Bronchial smooth muscle cell (primary cell): ENCODE measurements at places on chromosomes 13 and 19. TPM values are rescaled to one million over a fixed set of nuclear protein-coding genes. Genes with fewer than 3 reads are reported as not detected.

ZNF729 gene
- not detected in 2 replicates for total RNA-seq

RASIP1 gene
- total RNA-seq: 1.4 and 1.6 TPM in 2 replicates

KCNRG gene
- total RNA-seq: 5.2 and 7.4 TPM in 2 replicates

MBNL2 gene
- total RNA-seq: 28.9 and 33.7 TPM in 2 replicates

TM9SF2 gene
- 68.8 and 99.8 TPM in 2 replicates for total RNA-seq

ZNF112 gene
- 9.3 and 9.4 TPM in 2 replicates for total RNA-seq

CEBPA gene
- total RNA-seq: 0.32 and 0.77 TPM in 2 replicates

LILRA1 gene
- not detected in 2 replicates for total RNA-seq

PSG6 gene
- not detected in 2 replicates for total RNA-seq

GPR183 gene
- total RNA-seq: not detected in 2 replicates

APC2 gene
- total RNA-seq: 0.63 and 1.1 TPM in 2 replicates

SLC25A41 gene
- 0.17 TPM in 1 of 2 replicates, not detected in the other for total RNA-seq

GRK1 gene
- not detected in 2 replicates for total RNA-seq

KIR2DL4 gene
- total RNA-seq: not detected in 2 replicates

CEACAM16 gene
- total RNA-seq: 0.09 TPM in 1 of 2 replicates, not detected in the other

CYP2A6 gene
- not detected in 2 replicates for total RNA-seq

ZNF726 gene
- 0.16 and 0.43 TPM in 2 replicates for total RNA-seq

KIR2DL3 gene
- total RNA-seq: not detected in 2 replicates

KLK10 gene
- total RNA-seq: not detected in 2 replicates

C13orf42 gene
- not detected in 2 replicates for total RNA-seq

SAE1 gene
- total RNA-seq: 100 and 120 TPM in 2 replicates

ZSWIM9 gene
- total RNA-seq: 2.2 and 2.5 TPM in 2 replicates

ICAM4 gene
- 2.7 and 5.7 TPM in 2 replicates for total RNA-seq

DAND5 gene
- not detected in 2 replicates for total RNA-seq

KLK12 gene
- total RNA-seq: not detected in 2 replicates

PDE4A gene
- 2.4 and 5.3 TPM in 2 replicates for total RNA-seq

KIR3DL1 gene
- not detected in 2 replicates for total RNA-seq

CCDC194 gene
- total RNA-seq: not detected in 2 replicates

DBP gene
- total RNA-seq: 10.2 and 19.2 TPM in 2 replicates

ZSCAN22 gene
- total RNA-seq: 1.4 and 2.9 TPM in 2 replicates

HSPBP1 gene
- total RNA-seq: 20.2 and 20.3 TPM in 2 replicates

ZNF793 gene
- 1.3 and 2.7 TPM in 2 replicates for total RNA-seq

SIGLECL1 gene
- total RNA-seq: not detected in 2 replicates

F10 gene
- 26.8 and 38.1 TPM in 2 replicates for total RNA-seq

KLK7 gene
- total RNA-seq: not detected in 2 replicates

TMEM86B gene
- 0.95 and 1.5 TPM in 2 replicates for total RNA-seq

AP1M2 gene
- not detected in 2 replicates for total RNA-seq

DOCK6 gene
- total RNA-seq: 8.2 and 12.5 TPM in 2 replicates

NLRP4 gene
- total RNA-seq: not detected in 2 replicates

SPRY2 gene
- 6.5 and 10.6 TPM in 2 replicates for total RNA-seq

MEX3D gene
- 21.9 and 32.7 TPM in 2 replicates for total RNA-seq

NECTIN2 gene
- 33.6 and 40.5 TPM in 2 replicates for total RNA-seq

OR4F17 gene
- not detected in 2 replicates for total RNA-seq

PSG11 gene
- not detected in 2 replicates for total RNA-seq

MAP2K7 gene
- total RNA-seq: 7.6 and 10.7 TPM in 2 replicates

MEIOSIN gene
- total RNA-seq: not detected in 2 replicates

CACNG8 gene
- total RNA-seq: 0.47 and 1.5 TPM in 2 replicates

KLK14 gene
- not detected in 2 replicates for total RNA-seq

THSD8 gene
- 0.16 and 0.43 TPM in 2 replicates for total RNA-seq

CACNG7 gene
- 0.47 and 3.1 TPM in 2 replicates for total RNA-seq

IL17D gene
- total RNA-seq: 1.4 and 2.0 TPM in 2 replicates

MCEMP1 gene
- total RNA-seq: not detected in 2 replicates

NDUFA3 gene
- 15.8 and 21.4 TPM in 2 replicates for total RNA-seq
